ENCODE measurements at places on chromosomes 6 and 20.

DNA sequence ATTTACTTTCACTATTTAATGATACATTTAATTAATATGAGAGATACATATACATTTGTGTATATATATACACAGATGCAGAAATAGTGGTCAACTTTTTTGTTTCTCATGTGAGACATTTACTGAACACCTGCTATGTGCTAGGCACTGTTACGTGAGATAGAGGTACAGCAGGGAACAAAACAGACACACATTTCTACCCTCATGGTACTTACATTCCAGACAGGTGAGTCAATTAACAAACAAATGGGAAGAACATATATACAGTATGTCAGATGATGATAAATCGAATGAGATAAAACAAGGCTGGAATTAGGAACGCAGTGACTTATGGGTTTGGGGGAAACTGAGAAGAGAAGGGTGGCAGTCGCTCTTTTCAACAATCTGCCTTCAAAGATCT, 5.1 kb downstream of the TFB1M start:
- DNase-seq: no peak

- DNase-seq: no peak
Observed at GRCh38 chr6:106206905-106207304, 118.7 kb downstream of the ATG5 start.

- no peak for DNase-seq
Observed at GRCh38 chr20:5843054-5843592, 92.9 kb downstream of the SHLD1 start.

GRCh38 chr6:159461266-159461665, 231.8 kb downstream of the SOD2 start:
- no peak for DNase-seq

- DNase-seq: no peak
Observed at GRCh38 chr6:160419488-160419887, 71.3 kb downstream of the SLC22A3 start.

DNA sequence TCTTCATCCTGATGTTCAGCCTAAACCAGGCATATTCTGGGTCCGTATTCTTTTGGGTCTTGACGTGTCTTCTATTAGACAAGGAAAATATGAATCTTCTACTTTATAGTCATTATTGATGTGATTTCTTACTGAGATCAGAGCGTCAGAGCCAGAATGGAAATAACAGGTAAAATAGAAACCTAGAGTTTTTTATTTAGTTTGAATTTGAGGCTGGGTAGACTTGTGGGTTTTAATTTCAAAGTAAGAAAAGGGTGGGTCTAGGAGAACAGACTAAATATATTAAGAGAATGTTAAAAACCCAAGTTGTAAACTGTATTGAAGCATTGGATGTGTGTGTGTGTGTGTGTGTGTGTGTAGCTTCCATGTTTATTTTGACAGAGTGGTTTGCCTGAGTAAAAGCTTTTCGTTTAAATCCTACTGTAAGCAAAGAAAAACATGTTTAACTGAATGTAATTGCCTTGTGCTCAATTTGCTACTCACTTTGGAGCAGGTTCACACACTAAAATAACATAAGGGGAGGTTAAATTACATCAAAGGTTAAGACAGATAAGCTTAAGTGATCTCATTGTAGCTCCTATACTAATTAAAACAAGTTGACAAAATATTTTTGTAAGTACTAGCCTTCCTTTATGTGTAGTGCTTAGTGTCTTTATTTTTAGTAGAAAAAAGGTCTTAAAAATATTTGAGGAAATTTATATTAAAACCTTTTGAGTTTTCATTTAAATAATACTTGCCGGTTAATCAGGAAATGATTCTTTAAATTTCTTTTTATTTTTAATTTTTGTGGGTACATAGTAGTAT, 17.4 kb downstream of the HECA start:
- DNase-seq: no peak

GRCh38 chr6:152575621-152576150, 61.5 kb downstream of the SYNE1 start:
- no peak for DNase-seq

DNA sequence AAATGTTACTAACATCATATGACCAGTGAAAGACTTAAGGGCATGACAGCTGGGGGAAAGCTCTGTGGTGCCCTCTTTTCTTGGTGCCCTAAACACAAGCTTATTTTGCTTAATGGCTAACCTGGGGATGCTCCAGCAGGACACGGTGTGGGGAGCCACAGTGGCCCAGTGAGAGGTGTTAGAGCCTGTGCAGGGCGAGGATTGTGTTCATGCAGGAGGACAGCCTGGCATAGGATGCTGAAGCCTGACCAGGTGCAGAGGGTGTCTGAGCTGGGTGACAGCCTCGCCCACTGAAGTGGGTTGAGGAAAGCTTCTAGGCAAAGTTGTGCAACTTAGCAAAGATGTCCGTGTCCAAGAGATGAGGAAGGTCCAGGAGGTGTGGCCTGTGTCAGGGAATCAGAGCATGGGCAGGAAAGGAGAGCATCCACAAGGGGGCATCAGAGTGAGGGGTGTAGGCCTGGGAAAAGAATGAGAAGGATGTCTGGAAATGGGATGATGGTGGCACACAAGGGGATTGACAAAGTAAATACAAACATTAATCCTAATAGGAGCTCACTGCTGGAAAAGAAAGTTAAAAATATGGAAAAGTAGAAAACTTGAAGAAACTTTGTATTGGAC, 33.9 kb downstream of the SLC17A4 start:
- no peak for DNase-seq

GRCh38 chr6:36727505-36728021, 29.9 kb downstream of the RAB44 start:
- no peak for DNase-seq

GRCh38 chr20:51750037-51750769, 18.0 kb downstream of the ATP9A start:
- DNase-seq: peak; percentile 67

DNA sequence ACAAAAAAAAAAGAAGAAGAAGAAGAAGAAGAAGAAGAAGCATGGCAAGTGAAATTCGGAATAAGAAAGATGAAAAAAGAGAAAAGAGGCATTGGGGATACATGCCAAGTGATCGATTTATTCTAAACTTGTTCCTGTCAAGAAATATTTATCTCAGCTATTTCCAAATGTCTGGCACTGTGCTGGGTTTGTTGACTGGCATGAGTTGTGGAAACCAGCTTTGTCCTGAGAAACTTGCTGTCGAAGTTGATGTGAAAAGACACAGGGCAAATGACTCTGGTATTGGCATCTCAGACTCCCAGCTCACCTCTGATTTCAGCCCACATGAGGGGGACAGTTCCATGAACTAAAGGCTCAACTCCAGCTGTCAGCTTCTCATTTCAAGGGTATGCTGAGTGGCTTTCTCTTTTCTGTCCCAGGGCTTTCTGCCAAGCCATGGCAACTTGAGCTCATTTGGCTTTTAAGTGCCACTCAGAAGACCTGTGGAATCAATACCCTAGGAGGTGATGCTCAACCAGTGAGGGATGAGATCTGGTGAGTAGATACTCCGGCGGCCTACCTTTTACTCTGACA, 253.3 kb upstream of the JAG1 start:
- DNase-seq: no peak

DNA sequence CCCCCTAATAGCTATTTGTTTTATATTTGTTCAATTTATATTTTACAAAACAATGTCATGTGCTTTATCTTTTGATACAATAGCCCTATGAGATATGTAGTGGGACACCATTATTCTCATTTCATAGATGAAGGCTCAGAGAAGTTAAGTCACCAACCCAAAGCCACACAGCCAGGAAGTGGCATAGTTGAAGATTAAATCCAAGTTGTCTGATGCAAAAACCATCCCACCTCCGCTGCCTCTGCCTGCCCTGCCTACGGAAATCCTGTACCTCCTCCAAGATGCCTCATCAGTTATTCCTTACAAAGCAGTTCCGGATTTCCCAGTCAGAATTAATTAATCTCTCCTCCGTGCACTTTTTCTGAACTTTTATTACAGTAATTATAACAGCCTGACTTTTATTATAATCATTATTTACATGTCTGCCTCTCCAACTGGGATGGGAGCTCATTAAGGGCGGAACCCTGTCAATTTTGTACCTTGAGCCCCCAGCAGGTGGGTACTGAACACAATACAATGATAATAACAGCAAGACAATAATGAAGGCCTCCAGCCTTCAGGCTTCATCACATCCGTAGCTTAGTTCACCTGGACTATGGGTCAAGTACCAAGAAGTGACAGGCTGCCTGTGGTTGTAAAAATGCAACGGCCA, 54.7 kb downstream of the LRFN2 start:
- no peak for DNase-seq

GRCh38 chr20:22507240-22507961, 77.0 kb downstream of the FOXA2 start:
- DNase-seq: no peak

Measured in occipital lobe (tissue), 3 donors.